ENCODE measurements at places on chromosomes 7 and 10.

GRCh38 chr10:88881922-88882645, 2.0 kb downstream of the STAMBPL1 start:
- DNase-seq = no peak

- no peak for DNase-seq
These were observed 708.4 kb downstream of the POM121L12 start for GRCh38 chr7:53743697-53744402.

- DNase-seq = peak; percentile 91
These were observed 5.2 kb upstream of the CAMK2G start for GRCh38 chr10:73879296-73880173.

GRCh38 chr10:52967806-52968795, 195.5 kb upstream of the MBL2 start:
- no peak for DNase-seq

- DNase-seq = no peak
These were observed 47.6 kb downstream of the BMS1 start for GRCh38 chr10:42830237-42830636.

GRCh38 chr10:113345826-113346624, 206.8 kb upstream of the HABP2 start:
- no peak for DNase-seq

GRCh38 chr10:101818872-101819633, 809 bp upstream of the OGA start:
- no peak for DNase-seq

- DNase-seq = no peak
These were observed 61.9 kb downstream of the AOC1 start for GRCh38 chr7:150914196-150914595.

DNA sequence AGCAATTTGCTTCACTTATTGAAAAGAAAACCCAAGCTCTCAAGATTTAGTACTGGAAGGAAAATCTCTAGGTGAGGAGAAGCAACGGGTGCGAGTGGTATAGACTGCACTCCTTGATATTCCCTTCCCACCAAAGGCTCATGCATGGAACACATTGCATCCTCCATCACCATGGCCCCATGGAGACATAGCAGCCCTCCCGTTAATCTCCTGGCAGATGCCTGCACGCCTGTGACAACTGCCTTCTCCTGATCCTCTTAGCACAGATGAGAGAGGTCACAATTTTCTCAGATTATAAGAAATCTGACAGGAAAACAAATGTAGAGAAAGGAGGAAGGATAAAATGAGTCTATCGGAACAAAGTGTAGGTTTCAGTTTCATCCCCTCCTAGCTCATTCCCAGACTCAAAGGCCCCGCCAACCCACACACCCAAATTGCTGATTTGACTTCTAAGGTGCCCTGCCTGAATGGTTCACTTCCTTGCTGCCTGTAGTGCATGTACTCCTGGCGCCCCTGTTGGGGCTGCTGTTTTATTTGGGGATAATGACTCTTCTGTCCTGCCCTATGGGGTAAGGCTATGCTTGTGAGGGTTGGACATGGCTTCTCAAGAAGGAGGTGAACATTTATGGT, 50.0 kb downstream of the PLXNA4 start:
- no peak for DNase-seq

- DNase-seq = no peak
These were observed 15.8 kb upstream of the ZC3HAV1L start for GRCh38 chr7:139051655-139052054.

DNA sequence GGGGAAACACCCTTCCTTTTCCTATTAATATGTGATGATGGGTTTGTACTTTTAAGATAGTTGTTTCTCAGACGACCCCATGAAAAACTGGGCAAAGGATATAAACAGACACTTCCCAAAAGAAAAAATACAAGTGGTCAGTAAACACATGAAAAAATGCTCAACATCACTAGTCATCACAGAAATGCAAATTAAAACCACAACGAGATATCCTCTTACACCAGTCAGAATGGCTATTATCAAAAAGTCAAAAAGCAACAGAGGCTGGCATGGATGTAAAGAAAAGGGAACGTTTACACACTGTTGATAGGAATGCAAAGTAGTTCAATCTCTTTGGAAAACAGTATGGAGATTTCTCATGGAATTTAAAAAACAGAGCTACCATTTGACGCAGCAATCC, 111.4 kb upstream of the ZEB1 start:
- DNase-seq = no peak

- no peak for DNase-seq
These were observed 28.0 kb downstream of the RSU1 start for GRCh38 chr10:16789261-16789660.

DNA sequence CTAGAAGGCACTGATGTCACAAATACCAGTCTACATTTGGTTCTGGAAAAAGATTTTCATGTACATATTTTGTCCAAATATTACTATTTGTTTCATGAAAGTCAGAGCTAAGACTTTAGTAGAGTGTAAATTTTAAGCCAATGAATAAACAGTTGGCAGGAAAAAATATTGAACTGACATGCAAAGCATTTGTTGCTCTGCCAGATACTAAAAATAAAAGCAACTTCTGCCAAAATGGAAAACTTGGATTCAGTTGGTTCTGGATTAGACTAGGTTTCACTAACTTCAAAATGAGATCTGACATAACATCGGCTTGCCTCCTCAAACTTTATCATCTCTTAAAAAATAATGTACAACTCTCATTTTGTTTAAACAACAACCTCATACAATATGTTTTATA, 34.9 kb downstream of the FAM204A start:
- DNase-seq = no peak

DNA sequence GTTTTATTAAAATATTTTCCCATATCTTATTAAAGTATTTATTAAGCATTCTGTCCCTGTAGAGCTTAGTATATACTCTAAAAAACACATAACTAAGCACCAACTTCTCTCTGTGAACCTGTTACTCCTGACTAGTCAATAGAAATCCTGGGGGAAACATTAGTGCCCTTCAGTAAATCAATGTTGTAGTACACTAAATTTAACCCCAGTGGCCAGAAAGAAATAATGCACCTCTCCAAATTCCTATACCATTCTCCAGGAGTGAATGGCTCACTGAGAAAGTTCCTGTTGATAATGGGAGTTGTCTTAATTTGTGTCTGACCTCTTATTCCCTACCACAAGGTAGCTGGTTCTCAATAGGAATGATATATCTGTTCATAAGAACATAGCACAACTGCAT, 188.2 kb downstream of the SEMA3D start:
- DNase-seq = no peak

DNA sequence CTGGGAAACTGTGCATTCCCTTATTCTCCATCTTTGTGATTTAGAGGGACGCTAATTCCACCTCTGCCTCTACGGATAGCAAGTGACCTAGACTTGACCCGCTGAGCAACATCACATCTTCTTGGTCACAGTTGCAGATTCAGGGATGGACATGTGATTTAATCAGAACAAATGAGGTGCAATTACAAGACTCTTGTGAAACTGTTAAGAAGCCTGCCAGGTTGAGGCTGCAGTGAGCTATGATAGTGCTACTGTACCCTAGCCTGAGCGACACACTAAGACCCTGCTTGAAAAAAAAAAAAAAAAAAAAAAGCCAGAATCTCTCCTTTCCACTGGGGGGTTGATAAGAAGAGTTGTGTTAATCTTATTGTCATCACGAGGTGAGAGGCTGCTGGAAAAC, 14.4 kb downstream of the MPLKIP start:
- no peak for DNase-seq

GRCh38 chr10:121732656-121733445, 134.6 kb upstream of the FGFR2 start:
- no peak for DNase-seq

DNA sequence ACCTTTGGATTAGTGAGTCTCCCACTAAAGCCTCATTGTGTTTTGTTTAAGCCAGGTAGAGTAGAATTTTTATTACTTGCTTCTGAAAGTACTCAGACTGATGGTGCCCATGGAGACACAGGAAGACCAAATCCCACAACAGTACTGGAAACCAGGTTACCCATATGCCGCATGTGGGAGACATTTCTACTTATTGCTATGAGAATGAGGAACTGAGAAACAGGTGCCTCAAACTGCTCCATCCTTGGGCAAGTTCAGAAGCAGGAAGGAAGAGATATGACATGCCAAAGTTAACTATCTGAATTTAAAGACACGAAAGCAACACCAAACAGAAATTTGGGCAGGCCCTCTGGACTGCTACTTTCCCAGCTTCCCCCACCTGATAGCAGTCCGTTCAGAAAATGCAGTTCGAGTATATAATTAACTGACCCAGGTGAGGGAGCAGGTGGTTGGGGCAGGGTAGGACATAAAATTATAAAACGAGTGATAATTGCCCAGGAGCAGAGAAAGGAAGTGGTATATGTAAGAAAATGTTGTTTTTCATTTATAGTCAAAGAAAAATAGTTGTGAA, 382.3 kb upstream of the MTPN start:
- no peak for DNase-seq

DNA sequence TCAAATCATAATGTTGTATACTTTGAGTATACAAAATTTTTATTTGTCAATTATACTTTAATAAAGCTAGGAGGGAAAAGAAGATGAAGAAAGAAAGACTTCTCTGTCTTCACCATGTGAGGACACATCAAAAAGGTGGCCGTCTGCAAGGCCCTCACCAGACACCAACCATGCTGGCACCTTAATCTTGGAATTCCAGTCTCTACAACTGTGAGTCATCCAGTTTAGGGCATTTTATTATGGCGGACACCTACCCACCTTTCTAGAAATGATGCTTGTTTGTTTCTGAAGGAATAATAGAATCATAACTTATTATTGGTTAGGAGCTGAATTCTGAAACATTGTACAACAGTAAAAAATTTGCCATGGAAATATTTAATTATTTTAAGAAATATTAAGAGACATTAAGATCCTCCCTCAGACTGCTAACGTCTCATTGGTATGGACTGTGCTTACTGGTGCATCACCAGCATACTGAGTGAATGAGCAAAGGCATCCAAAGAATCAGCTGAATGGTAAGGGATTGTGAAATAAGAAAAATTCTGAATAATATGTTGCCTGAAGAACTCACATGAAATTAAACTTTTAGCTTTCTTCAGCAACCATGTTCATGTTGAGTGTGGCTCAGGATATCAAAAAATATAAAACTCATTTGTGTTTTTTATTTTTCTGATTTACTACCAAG, 536.6 kb downstream of the HTR7 start:
- no peak for DNase-seq

GRCh38 chr7:36820527-36821170, 96.4 kb upstream of the AOAH start:
- DNase-seq = no peak

DNA sequence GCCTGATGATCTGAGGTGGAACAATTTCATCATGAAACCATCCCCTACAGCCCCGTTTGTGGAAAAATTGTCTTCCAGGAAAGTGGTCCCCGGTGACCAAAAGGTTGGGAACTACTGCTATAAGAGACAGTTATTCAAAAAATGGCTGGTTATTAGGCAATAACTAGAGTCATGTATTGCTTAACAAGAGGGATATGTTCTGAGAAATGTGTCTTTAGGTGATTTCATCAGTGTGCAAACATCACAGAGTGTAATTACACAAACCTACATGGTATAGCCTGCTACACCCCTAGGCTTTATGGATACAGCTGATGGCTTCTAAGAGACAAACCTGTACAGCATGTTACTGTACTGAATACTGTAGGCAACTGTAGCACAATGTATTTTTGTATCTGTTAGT, 71.3 kb upstream of the CSTF2T start:
- DNase-seq = no peak

DNA sequence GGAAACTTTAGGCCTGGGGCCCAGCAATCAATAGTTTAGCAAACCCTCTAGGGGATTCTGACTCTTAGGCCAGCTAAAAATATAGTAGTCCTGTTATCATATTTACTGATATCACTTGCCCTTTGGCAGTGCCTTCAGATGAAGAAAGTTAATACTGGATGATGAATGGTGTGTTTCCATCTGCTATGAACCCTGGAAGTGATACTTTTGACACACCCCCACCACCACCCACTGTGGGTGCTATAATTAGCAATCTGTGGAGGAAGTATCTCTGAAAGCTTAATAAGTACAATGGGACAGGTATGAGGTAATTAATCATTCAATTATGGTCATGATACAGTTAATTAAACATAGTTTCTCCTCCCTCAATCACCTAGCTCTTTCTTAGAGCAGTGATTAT, 90.4 kb upstream of the LRRTM3 start:
- DNase-seq = no peak

GRCh38 chr7:240887-241421, 48.6 kb downstream of the FAM20C start:
- no peak for DNase-seq

DNA sequence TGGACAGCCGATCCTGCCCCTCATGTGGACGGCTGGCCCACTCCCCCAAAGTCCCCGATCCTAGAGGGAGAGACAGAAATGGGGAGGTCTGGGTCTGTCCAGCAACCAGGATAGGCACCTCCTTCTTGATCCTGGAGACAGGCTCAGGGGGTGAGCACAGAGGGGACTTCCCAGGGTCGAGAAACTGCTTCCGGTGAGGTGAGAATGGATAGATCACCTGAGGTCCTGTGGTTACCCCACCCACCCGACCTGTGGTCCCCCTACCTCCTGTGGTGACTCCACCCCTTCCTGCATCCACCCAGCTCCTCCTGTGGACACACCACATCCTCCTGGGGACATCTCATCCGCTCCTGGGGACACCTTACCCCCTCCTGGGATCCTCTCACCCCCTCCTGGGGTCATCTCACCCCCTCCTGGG, 27.4 kb upstream of the RASGEF1A start:
- DNase-seq = no peak

DNA sequence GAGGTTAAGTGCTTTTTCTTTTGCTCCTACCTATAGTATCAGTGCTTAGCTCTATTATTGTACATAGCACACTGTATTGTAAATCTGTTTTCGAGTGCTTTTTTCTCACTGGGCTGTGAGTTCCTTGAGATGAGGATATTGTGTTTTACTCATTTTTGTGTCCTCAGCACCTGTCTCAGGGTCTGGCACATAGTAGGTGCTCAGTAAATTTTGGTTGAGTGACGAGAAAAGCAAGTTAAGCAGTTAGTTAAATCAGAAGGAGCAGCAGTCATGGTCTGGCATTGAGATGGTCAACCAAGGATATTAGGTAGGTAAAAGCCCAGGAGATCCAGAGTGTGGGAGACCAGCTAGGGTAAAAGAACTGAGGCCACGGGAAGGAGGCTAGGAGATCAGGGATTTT, 51.2 kb downstream of the AP3M1 start:
- no peak for DNase-seq

- DNase-seq = peak; percentile 29
These were observed 28.9 kb downstream of the SKIDA1 start for GRCh38 chr10:21496343-21497176.

DNA sequence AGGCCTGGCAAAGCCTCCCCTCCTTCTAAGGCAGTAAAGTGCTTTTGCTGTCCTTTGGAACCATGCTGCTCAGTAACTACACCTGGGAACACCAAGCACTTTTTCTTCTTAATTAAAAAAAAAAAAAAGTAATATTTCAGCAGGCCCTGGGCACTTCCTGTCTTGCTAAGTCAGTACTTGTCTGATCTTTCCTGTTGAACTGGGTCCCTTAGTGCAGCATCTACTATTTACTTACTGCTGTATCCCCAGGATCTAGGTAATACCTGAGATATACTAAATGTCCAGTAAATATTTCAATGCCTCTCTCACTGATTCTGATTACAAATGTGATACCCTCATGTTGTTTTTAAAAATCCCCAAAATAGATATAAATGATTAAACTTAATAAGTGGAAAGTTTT, 77.4 kb downstream of the PPP1R3C start:
- no peak for DNase-seq

- DNase-seq = peak; percentile 37
These were observed 32.2 kb downstream of the FOXL3 start for GRCh38 chr7:322111-322671.

Measured in hematopoietic multipotent progenitor cell treated with erythropoietin and hydrocortisone succinate and interleukin-3 and kit ligand, for 8 days (in vitro differentiated cells).